ENCODE measurements at places on chromosomes 3 and 15. TPM values are rescaled to one million over a fixed set of nuclear protein-coding genes. Genes with fewer than 3 reads are reported as not detected.

Gene TJP1
- total RNA-seq: 138 TPM

Gene NR1I2
- total RNA-seq: 0.08 TPM

DNA sequence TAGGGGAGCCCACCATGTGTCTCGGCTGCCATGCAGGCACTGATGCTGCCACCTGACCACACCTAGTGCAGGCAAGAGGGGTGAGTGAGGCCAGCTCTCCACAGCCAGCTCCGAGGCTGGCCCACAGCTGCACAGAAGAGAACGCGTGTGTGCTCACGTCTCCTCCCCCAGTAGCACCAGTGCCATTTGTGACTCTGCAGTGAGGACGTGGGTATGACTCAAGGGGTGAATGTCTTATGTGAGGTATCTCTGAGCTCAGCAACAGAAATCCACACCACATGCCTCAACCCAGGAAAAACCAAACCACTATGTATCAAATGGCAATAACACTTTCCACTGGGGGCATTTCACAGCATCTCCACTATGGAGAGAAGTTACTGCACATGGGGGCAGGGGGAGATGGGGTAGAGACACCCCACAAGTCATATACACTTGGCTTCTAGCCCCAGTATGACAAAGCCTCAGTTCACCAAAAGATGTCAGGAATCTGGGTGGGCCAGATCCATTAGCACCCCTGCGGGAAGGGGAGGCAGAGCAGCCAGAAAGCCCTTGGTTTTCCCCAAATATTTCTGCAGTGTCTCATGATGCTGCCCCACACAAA is 87.6 kb downstream of the LRIG1 start:
- peak; percentile 60 for DNase-seq

DNA sequence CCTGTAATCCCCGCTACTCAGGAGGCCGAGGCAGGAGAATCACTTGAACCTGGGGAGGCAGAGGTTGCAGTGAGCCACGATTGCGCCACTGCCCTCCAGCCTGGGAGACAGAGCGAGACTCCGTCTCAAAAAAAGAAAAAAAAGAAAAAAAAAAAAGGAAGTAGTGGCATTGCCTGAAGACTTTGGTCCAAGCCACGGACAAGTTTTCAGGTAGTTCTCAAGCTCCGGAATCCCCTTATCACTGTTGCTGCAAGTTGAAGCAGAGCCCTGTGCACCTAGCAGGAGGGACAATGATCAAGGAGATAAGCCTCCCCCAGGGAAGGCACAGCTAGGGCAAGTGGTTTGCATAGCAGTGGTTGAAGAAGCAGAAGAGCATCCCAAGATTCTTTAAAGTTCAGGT is 97.6 kb downstream of the MEX3B start:
- DNase-seq: no peak

Gene DAZL
- total RNA-seq: not detected

GRCh38 chr3:153599685-153600084 is 437.7 kb downstream of the RAP2B start:
- no peak for DNase-seq

GRCh38 chr3:139540651-139541531 is 1.3 kb upstream of the RBP1 start:
- DNase-seq: peak; percentile 15

- no peak for DNase-seq
Observed at GRCh38 chr3:108623504-108623903, 34.0 kb downstream of the DZIP3 start.

- no peak for DNase-seq
Observed at GRCh38 chr3:147099076-147099475, 307.3 kb downstream of the ZIC4 start.

- DNase-seq: no peak
Observed at GRCh38 chr3:162628531-162628930, 1131.9 kb downstream of the OTOL1 start.

Gene GTF2A2
- total RNA-seq: 105 TPM

GRCh38 chr3:112848196-112848595 is 1.5 kb upstream of the CD200R1L start:
- no peak for DNase-seq

Gene ARIH2
- 121 TPM for total RNA-seq

Gene CHCHD6
- total RNA-seq: 12.1 TPM

- DNase-seq: peak; percentile 86
Observed at GRCh38 chr15:63599401-63600000, 2.3 kb downstream of the FBXL22 start.

Gene CEMIP
- total RNA-seq: 0.46 TPM

DNA sequence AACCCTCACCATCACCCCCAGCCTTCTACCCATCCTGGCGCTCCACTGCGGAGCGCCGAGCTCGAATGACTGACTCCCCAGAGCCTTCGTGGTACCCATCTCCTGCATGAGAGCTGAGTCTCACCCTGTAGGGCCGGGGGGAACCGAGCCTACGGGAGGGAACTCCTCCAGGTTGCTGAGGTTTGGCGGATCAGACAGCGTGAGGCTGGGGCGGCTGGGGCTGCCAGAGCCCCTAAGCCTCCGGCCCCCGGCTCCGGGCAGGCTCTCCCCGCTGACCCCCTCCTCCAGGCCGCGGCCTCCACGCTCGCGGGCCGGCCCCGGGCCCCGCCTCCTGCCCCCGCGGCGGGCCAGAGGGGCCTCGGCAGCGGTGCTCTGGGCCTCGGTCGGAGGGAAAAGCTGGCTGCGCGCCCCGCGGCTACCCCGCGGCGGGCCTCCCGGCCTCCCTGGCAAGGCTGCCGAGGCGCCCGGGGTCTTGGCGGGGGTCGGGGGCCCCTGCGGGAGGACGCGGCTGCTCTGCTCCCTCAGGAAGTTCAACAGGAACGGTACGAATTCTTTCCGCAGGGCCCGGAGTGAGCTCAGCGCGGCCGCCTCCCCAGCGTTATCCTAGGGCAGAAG is 643 bp downstream of the CDAN1 start:
- DNase-seq: no peak

DNA sequence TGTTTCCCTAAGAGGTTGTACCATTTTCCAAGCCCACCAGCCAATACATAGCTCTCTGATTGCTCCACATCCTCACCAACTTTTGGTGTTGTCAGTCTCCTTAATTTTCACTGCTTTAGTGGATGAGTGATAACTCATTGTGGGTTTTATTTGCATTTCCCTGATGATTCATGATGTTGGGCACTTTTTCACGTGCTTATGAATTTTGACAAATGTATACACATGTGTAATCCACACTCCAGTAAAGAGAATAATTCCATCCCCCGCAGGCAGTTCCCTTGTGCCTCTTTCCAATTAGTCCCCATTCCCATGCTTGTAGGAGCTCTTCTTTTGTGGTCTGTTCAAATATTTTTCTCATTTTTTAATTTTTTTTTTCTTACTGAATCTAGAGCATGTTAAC is 52.4 kb downstream of the ANP32A start:
- no peak for DNase-seq

GRCh38 chr3:78794431-78794830 is 973.4 kb downstream of the ROBO1 start:
- DNase-seq: no peak

GRCh38 chr3:129773691-129774663 is 119.5 kb downstream of the TMCC1 start:
- DNase-seq: no peak

GRCh38 chr3:10518506-10519150 is 13.2 kb upstream of the ATP2B2 start:
- peak; percentile 78 for DNase-seq
